ENCODE measurements at places on chromosomes 4 and X.

- DNase-seq = no peak
Observed at GRCh38 chr4:8910822-8911315, 39.2 kb upstream of the HMX1 start.

- no peak for DNase-seq
Observed at GRCh38 chrX:123993904-123994635, 32.6 kb downstream of the STAG2 start.

DNA sequence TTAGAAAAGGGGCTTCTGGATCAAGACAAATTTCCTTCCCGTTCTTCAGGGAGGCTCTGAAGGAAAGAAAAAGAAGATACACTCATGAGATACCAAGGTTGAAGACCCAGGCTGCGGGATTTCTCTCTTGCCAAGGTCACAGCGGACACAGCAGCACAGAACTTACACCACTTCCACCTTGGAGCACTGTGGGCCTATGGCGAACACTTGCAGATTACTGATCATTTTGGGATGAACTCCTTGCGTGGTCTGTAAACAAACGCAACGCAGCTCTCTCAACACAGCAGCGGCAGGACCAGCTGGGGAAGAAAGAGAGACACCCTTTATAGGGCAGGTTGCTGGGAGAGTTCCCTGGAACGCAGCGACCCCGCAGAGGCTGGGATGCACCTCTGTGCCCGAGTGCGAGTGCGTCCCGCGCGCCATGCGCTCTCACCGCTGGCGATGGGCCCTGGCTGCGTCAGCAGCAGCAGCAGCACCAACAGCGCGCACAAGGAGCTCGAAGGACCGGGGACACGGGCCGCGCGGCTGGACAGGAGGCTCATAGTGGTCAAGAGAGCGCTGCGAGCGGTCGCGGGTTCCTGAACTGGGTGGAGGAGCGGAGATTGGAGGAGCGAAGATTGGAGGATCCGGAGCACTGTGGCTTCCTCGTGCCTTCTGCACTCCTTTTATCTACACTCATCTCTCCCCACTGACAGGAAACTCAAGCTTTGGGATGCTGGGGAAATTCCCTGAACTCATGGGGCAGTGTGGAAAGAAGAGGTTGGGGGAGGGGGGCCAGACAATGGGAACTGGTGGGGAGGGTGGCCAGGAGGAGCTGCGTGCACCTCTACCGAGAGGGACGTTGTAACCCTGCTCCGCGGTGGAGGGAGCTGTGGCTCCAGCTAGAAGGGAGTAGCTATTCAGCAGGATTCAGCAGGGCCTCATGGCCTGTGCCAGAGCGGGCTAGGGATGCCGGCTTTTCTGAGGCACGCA lies at the start of gene CXCL5:
Gene CXCL5 (minus strand): TSS at position 638 of the 972 bp plus-strand sequence. CDS start 96 bp downstream, at position 542.
- no peak for DNase-seq

DNA sequence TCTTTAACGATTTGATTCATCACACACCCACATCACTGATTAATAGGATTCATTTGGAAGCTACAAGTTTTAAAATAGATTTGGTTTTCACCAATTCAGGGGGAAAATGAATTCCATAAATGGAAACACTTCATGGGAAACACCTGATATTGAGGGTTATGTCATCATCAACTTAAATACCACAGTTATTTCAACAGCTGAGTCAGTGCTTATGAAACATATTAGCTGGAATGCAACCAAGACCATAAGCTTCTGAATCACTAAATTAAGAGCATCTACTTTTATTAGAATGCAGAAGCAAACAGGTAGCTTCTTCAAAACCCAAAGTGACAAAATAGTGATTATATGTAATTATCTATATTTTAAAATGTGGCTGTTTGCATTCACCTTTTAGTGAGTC lies 207.8 kb upstream of the DCAF8L1 start:
- no peak for DNase-seq

DNA sequence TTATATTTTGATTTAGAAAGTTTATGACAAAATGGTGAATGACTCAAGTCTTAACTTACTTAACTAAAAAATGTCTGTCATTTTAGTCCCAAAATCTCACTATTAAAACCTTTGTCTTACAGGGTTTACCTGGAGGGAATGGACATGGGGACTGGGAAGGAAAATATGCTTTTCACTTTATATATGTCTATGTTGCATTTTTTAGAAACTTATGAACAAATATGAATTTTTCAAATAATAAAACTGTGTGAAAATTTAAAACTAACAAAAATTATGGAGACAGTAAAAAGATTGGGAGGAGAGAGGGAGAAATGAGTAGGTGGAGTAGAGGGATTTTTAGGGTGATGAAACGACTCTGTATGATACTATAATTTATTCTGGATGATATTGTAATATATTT lies 6.2 kb downstream of the MGARP start:
- DNase-seq = no peak

DNA sequence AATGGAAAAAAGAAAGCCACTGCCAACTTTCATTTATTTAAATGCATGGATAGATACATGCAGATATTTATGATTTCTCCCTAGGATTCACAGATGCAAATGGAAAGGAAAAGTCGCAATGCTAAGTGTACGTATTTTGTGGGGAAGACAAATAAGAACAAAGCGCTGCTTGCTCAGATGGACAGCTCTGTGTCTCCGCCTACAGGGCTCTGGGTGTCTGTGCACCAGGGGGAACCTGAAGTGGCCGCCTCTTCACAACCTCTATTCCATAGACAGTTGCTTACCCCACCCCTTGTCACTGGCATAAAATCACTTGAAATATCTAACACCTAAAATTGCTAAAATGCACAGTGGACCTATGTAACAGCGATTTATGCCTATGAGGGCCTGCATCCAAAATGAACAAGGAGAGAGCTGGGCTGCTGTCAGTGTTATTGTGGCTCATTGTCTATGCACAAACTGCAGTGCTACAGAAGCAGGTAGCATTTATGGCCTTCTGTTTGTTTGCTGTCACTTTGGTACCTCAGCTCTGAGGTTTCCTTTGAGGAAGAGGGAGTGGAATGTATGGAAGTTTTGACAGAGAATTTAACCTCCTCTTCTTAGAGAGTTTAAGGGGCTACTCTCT lies 58.6 kb upstream of the PAGE1 start:
- DNase-seq = no peak

- no peak for DNase-seq
Observed at GRCh38 chr4:55397126-55397436, 1.3 kb downstream of the TMEM165 start.

DNA sequence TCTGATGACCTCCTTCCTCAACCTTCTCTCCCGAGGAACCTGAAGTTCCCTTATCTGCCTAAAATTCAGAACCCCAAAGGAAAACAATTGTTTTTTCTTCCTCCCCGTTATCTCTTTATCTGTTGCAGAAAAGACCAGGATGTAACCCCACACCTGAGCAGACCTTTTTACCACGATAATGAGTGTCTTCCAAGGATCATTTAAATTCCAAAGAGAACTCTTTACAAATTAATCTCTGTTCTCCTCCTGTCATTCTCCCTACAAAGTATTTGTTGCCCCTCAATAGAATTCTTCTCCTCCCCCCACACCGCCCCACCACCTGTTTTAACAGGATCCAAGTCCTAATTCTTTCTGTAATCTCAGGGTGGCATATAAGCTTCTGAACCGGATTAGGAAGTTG lies 78.5 kb upstream of the NLGN4X start:
- no peak for DNase-seq
